Activated CD4-positive, alpha-beta T cell treated with anti-CD3 and anti-CD28 coated beads for 24 hours (primary cell): ENCODE measurements at places on chromosomes 16 and 17.

- no peak for DNase-seq
Observed at GRCh38 chr16:29790949-29791844, 646 bp downstream of the KIF22 start.

DNA sequence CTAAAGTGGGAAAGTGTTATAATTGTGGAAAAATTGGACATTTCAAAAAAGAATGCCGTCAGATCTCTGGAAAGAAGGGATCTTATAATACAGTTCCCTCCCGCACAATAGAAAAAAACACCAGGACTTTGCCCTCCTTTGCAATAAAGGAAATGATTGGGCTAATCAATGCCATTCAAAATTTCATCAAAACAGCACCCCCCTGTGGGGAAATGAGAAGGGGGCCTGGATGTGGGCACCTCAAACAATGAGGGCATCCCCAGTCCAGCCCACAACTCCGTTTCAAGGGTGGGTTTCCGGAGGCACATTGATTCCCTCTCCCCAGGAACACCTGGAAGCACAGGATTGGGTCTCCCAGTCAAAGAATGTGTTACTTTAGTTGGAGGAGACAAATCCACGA lies 26.1 kb downstream of the CD300LG start:
- no peak for DNase-seq

DNA sequence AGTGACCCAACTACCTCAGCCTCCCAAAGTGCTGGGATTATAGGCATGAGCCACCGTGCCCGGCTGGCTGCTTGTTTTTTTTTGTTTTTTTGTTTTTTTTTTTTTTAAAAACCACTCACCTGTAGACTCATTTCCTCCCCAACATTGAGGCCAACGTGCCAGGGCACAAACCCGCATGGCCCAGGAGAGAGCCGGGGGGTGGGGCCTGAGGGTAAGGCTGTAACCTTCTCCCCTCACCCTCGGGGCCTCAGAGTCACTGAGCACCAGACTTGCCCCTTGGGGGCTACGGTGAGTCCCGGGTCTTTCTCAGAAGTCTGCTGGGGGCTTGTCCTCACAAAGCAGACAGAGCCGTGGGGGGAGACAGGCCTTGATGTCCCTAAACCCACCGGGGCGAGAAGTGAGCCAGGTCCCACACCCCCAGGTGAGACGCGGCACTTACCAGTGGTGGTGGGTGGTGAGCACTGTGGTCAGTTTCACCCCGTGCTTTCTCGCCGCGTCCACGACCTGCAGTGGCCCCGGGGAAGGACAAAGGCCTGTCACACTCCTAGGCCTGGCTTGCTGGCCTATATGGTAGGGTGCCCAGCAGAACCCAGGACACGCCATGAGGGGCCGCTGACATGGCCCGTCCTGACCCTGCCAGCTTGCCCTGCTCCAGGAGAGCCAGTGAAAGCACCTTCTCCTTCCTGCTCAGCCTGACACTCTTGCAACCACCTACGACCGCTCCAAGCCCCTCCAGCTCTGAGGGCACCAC lies 4.6 kb downstream of the HAGH start:
- DNase-seq: no peak

GRCh38 chr17:36880268-36880905 lies 56.9 kb upstream of the LHX1 start:
- DNase-seq: no peak

GRCh38 chr16:58510776-58511628 lies 4.3 kb upstream of the SETD6 start:
- no peak for DNase-seq
